Naive thymus-derived CD8-positive, alpha-beta T cell (primary cell): ENCODE measurements at places on chromosomes 7 and 10. TPM values are rescaled to one million over a fixed set of nuclear protein-coding genes. Genes with fewer than 3 reads are reported as not detected.

DNA sequence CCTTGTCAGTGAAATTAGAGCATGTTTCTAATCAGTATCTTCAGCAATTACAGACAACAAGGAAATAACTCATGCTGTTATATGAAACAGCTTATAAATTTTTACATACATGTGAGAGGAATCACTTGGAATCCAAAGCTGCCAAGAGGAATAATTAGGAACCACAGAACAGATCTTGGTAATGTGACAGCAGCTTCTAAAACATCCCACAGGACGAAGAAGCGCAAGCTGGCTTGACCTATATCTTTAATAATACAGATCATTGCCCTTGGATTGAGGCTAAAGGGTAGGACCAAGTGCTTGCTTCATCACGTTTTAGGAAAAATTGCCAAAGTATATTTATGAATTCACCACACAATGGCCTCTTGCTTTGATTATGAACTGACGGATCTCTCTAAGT, 869.8 kb downstream of the LRMDA start:
- no peaks in the 10 kb centered on the region for H3K27me3 ChIP-seq
- no peak overlapping the region for H3K4me3 ChIP-seq
- DNase-seq, result no peak
- no peaks in the 10 kb centered on the region for H3K36me3 ChIP-seq
- H3K4me1 ChIP-seq, result no peaks in the 10 kb centered on the region

DNA sequence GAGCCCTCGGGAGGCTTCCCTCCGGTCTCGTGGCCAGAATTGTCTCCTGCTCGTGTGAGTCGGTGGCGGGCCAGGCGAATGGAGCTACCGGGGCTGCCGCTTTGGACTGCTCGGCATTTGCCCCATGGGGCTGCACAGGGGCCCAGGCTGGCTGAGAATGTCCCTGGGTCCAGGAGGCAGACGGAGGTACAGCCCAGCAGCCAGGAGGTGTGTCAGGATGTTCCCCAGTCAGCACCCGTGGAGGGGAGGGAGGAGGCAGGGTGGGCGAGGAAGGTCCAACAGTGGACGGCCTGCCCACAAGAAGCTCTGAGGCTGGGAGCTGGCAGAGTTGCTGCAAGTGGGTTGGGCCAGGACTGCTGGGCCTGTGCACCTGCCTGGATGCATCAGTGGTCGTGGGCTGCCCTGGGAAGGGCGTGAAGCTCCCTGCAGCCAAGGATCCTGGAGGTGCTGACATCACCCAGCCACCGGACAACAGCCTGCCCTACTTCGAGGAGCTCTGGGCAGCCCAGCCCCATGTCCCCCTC, 46.4 kb downstream of the PDGFA start:
- H3K36me3 ChIP-seq, result no peaks in the 10 kb centered on the region
- H3K27ac ChIP-seq, result no peak overlapping the region
- DNase-seq, result no peak

- H3K27me3 ChIP-seq, result no peaks in the 10 kb centered on the region
- H3K4me1 ChIP-seq, result peaks cover 6% of the 10 kb centered on the region
- H3K4me3 ChIP-seq, result no peak overlapping the region
- H3K36me3 ChIP-seq, result peaks cover 7% of the 10 kb centered on the region
- H3K27ac ChIP-seq, result no peak overlapping the region
Measured at GRCh38 chr7:107392830-107393229, 77.0 kb upstream of the GPR22 start.

- DNase-seq, result no peak
- peaks cover 35% of the 10 kb centered on the region for H3K4me1 ChIP-seq
- peak overlapping the region; percentile 96 for H3K27ac ChIP-seq
- no peaks in the 10 kb centered on the region for H3K36me3 ChIP-seq
Measured at GRCh38 chr7:74655768-74656440, 1.6 kb upstream of the GTF2I start.

DNA sequence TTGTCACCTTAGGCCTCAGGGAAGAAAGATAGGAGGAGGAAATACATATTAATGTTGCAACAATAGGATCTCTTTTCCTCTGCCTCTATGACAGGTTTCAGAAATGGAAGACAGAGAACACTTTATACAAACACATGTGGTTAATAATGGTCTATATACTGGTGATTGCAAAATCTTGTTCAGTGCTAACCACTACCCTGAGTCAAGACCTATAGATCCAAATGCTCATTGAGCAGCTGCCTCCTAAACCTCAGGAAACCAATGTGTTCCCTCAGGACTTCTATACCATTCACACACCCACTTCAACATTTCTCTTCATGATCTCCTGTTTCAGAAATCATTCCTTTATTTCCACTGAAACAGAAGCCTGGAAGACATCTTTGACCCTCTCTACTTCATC, 32.5 kb upstream of the VWDE start:
- no peaks in the 10 kb centered on the region for H3K4me1 ChIP-seq
- H3K4me3 ChIP-seq, result no peak overlapping the region
- H3K27me3 ChIP-seq, result peaks cover 5% of the 10 kb centered on the region
- no peak for DNase-seq

DNA sequence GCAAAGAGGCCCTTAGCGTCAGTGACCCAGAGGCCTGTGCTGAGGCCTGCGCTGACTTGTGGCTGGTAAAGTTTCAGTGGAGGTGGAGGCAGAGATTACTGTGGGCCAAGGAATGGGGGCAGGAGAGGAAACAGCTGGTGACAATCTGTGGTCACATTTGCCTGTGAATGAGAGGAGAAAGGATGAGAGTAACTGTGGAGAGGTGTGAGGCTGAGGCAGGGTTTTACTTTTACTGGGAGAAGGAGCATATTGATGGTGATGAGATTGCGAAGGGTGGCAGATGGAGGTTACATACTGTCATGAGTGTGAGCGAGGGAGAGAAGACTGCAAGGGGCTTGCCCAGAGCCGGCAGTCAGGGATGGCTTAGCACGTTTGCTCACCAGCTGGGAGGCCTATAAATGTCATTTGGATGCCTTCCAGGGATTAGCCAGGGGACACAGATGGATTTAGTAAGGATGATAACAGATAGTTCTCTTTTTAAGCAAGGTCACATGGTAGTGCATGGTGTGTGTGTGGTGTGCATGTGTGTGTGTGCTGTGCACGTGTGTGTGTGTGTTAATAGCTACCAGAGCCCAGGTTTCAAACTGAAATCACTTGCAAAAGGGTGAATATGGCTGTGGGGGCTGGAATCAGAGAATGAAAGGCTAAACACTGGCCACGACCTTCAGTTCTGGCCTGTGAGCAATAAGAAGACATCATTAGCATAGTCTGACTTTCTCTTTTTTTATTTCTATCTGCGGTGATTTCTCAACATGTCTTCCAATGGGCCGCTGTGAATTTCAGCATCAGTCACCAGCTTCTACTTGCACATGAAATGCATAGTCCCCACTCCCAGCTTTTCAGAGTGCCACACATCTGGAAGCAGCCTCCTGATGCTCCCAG, 291.5 kb upstream of the ZNF32 start:
- peaks cover 19% of the 10 kb centered on the region for H3K4me1 ChIP-seq
- DNase-seq, result no peak
- no peak overlapping the region for H3K4me3 ChIP-seq
- no peak overlapping the region for H3K27ac ChIP-seq

DNA sequence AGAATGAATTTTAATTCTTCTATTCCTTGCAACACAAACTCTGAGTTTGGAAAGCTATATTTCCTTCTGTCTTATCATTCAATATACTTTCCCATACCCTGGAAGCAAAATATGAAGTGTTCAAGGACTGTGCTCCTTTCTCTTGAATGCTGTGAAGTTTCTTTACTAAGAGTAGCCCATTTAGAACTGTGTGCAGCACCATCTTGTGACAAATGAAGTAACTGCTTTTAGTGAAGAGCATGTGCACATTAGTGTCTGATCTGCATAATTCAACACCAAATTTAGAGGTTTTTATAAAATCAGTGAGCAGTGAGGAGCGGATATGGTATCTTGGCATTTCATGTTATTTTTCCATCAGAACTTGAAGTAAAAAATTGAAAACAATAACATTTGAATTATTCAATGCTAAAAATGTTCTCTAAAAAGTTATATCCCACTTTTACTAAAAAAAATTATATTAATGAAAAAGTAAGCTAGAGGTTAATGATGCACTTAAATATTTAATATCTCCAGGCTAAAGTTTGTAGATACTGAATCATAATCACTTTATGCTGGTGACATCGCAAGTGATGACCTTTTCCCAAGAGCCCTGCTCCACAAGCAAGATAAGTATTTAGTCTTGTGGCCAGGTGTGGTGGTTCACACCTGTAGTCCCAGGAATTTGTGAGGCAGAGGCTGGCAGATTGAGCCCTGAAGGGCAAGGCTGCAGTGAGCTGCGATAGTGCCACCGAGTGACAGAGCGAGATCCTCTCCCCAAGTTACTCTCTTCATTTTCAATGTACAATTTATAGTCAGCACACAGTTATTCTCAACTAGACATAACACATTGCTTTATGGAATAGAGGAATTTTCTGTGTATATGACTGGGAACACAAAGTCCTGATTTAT, 108.8 kb upstream of the PCLO start:
- DNase-seq, result no peak
- no peaks in the 10 kb centered on the region for H3K4me1 ChIP-seq
- no peaks in the 10 kb centered on the region for H3K36me3 ChIP-seq
- H3K27ac ChIP-seq, result no peak overlapping the region
- H3K4me3 ChIP-seq, result no peak overlapping the region

GRCh38 chr10:121131426-121132265, 280.5 kb downstream of the WDR11 start:
- no peaks in the 10 kb centered on the region for H3K4me1 ChIP-seq
- no peak overlapping the region for H3K4me3 ChIP-seq
- DNase-seq, result no peak

DNA sequence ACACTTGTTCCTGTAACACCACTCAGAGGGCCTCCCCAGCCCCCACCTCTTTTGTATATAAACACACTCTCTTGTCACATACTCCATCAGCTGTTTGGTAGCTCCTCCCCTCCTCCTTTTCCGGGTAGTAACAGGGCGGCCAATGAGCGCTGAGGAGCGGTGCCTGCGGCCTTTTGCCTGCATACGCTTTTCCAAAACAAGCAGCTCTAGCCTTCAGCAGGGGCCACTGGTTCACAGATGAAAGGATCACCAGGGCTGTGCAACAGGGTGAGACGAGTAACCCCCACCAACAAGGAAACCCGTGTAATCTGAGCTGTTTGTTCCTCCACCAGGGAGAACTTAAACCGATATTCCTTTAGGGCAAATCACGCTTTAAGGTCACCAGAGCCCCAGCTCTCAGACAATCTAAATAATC, 3.9 kb downstream of the UBE2H start:
- H3K36me3 ChIP-seq, result peaks cover 11% of the 10 kb centered on the region
- no peak overlapping the region for H3K4me3 ChIP-seq
- H3K27me3 ChIP-seq, result no peaks in the 10 kb centered on the region
- peak; percentile 66 for DNase-seq

The LIPK gene
- not detected for polyA plus RNA-seq

DNA sequence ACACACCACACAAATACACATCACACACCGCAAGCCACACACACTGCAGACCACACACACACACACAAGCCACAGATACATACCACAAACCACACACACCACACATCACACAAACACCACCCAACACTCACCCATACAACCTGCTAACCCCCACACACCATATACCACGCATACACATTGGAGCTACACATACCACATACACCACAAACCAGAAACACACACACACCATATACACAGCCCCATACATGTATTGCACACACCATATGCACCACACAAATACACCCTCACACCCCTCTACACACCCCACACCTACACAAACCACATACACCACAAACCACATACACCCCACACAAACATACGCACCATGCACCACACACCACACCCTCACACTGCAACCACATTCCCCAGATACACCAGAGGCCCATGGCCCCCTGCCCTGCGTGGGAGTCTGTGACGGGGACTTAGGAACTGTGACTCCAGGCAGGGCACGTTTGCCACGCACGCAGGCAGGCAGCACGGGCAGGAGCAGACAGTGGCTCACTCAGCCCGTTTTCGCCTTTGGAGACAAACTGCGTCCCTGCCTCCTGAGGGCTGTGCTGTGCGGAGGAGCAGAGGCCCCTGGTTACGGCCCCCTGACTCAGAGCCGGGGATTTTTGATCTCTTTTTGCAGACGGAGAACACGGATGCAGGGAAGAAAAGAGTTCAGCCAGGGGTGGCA, 52.6 kb downstream of the TMEM209 start:
- DNase-seq, result peak; percentile 17
- peaks cover 2% of the 10 kb centered on the region for H3K27me3 ChIP-seq
- no peak overlapping the region for H3K4me3 ChIP-seq
- no peaks in the 10 kb centered on the region for H3K4me1 ChIP-seq

- H3K4me3 ChIP-seq, result no peak overlapping the region
- H3K27ac ChIP-seq, result no peak overlapping the region
- H3K36me3 ChIP-seq, result no peaks in the 10 kb centered on the region
- no peak for DNase-seq
- no peaks in the 10 kb centered on the region for H3K27me3 ChIP-seq
Measured at GRCh38 chr7:123143252-123144006, 56.3 kb downstream of the SLC13A1 start.

GRCh38 chr10:8435186-8436055, 380.9 kb downstream of the GATA3 start:
- H3K36me3 ChIP-seq, result no peaks in the 10 kb centered on the region
- peaks cover 23% of the 10 kb centered on the region for H3K4me1 ChIP-seq
- H3K4me3 ChIP-seq, result no peak overlapping the region
- DNase-seq, result no peak
- no peak overlapping the region for H3K27ac ChIP-seq

The ZSCAN25 gene
- polyA plus RNA-seq, result 16.2 TPM

The RNF148 gene
- not detected for polyA plus RNA-seq

- peaks cover 2% of the 10 kb centered on the region for H3K4me1 ChIP-seq
- H3K36me3 ChIP-seq, result no peaks in the 10 kb centered on the region
- peak overlapping the region; percentile 40 for H3K27ac ChIP-seq
- H3K27me3 ChIP-seq, result no peaks in the 10 kb centered on the region
- no peak overlapping the region for H3K4me3 ChIP-seq
Measured at GRCh38 chr7:158740657-158741293, 36.2 kb upstream of the NCAPG2 start.

DNA sequence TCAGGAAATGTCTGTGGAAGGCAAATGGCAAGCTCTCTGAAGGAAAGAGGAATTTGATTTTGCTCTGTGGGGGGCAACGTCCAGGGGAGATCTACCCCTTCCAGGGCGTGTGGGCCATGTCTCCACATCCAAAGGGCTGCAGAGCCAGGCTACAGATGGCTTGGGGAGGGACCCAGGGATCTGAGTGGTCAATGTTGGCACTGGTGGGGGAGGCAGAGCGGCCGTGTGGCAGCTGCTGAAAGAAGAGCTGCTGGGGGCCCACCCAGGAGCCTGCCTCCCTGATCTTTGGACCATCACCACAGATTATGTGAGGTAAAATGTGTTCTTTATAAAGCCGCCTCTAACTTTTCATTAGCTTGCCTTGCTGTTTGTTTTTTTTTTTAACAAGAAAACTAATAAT, 144.1 kb downstream of the HERPUD2 start:
- H3K27me3 ChIP-seq, result peaks cover 4% of the 10 kb centered on the region
- no peak overlapping the region for H3K4me3 ChIP-seq
- no peak for DNase-seq
- H3K4me1 ChIP-seq, result peaks cover 4% of the 10 kb centered on the region

DNA sequence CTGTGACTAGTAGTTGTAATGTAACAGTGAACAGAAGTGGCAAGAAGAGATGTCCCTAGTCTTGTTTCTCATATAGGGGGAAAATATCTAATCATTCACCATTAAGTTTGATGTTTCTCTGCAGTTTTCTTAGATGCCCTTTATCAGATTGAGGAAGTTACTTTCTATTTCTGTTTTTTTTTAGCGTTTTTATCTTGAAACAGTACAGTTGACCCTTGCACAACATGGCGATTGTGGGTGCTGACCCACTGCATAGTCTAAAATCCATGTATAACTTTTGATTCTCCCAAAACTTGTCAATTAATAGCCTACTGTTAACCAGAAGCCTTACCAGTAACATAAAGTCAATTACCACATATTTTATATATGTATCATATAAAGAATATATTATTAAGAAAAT, 192.0 kb downstream of the ADK start:
- no peak overlapping the region for H3K4me3 ChIP-seq
- H3K36me3 ChIP-seq, result peaks cover 26% of the 10 kb centered on the region
- H3K27me3 ChIP-seq, result no peaks in the 10 kb centered on the region
- DNase-seq, result no peak
- no peaks in the 10 kb centered on the region for H3K4me1 ChIP-seq

The GSTO2 gene
- 0.15 TPM for polyA plus RNA-seq
